Suppressor macrophage treated with lipopolysaccharide for 1 hour (primary cell): ENCODE measurements at places on chromosomes 2 and 18.

DNA sequence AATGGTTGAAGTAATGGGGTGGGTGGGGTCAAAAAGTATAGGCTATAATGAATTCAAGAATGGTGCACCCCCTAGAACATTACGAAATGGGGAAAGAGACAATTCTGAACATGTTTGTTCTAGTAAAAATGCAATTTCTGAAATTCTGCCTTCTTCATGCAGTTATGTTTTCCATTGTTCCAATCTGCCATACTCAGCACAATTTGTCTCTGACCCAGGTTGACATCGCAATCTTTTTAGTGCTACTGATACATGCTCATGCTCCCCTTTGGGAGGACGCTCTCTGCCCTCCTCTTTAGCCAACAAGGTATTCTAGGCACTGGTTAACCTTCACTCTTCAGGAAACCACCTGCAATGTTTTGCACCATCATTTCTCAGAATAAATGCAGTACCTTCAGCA is 1303.9 kb upstream of the PIK3C3 start:
- no peak for DNase-seq

DNA sequence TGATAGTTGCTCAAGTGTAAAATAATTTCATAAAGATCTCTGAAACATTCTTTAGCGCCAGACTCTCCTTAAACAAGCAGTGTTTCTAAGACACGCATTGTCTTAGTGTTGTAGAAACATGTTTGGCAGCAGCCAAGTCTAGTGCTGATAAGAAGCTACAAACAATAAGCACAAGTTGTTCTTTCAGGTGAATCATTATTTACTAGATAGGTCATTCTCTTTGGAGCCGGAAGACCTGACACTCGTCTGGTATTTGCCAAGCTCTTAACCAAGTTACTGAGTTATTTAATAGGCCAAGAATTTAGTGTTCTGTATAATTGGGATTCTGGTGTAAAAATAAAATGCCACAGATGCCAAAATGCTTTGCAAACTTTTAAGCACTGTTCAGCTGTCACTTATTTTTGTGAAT is 852.1 kb downstream of the CPS1 start:
- no peak for DNase-seq

- no peak for DNase-seq
Measured at GRCh38 chr18:37304012-37304680, 261.5 kb downstream of the CELF4 start.

GRCh38 chr2:119004602-119005001 is 62.6 kb downstream of the MARCO start:
- DNase-seq, result no peak

- DNase-seq, result no peak
Measured at GRCh38 chr18:212780-213179, 54.4 kb downstream of the USP14 start.

- no peak for DNase-seq
Measured at GRCh38 chr2:54310961-54311360, 54.9 kb upstream of the TSPYL6 start.

DNA sequence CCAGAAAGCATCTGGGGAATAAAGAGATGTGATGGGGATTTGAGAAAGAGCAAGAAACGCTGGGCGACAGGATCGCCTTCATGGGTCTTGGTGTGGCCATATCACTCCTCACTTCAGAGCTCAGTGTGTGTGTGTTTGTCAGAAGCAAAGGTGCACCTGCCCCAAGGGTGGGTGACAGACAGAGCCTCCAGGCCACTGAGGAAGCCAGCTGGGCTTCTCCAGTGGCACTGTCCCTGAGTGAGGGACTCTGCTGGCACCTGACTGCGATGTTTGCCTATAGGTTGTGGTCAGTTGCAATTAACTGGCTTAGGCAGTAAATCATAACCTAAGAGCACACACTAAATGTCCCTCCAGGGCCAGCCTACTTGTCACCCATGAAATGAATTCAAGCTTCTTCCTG is 23.5 kb upstream of the GNAL start:
- no peak for DNase-seq

- DNase-seq, result no peak
Measured at GRCh38 chr2:55565613-55566012, 46.1 kb downstream of the CFAP36 start.

GRCh38 chr2:168536925-168537466 is 80.9 kb downstream of the CERS6 start:
- DNase-seq, result no peak

DNA sequence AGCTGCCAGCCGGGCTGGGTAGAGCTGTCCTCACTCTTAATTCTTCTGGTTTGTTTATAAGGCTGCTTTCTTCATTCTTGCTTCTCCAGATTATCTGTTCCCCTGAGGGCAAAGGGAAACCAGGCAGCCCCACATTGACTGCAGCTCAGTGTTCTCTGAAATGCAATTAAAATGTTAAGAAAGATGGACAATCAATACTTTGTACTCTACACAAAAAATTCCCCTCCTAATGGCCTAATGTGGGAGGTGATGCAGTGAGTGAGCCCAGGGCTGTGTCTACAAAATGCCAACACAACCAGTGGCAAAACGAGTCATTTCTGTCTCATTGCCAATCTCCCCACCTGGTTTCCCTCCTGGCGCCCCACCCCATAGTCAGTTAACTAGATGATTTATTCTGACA is 541.7 kb upstream of the RAB6C start:
- no peak for DNase-seq

GRCh38 chr2:174300114-174300513 is 34.6 kb upstream of the SP9 start:
- no peak for DNase-seq

GRCh38 chr2:98643496-98644100 is 35.2 kb downstream of the UNC50 start:
- no peak for DNase-seq

DNA sequence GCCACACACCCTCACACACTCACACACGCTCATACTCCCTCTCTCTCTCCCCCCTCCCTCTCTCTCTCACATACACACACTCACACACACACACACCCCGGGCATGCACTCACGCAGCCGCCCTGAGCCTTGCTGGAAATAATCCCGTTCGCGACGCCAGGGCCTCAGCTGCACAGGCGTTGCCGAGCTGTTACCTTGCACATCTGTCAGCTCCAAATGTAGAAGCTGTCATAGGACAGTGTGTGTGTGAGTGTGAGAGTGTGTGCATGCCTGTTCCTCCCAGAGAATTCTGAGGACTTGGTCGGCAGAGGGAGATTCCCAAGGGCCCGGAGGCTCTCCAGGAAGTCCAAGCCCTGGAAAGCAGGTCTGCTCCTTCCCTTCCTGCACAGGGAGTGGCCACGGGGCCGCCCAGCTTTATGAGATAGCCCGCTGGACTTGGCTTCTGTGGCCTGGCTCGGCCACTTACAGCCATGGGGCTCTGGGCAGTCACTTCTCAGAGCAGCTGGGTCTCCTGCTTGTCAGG is 8.6 kb downstream of the SPR start:
- no peak for DNase-seq

DNA sequence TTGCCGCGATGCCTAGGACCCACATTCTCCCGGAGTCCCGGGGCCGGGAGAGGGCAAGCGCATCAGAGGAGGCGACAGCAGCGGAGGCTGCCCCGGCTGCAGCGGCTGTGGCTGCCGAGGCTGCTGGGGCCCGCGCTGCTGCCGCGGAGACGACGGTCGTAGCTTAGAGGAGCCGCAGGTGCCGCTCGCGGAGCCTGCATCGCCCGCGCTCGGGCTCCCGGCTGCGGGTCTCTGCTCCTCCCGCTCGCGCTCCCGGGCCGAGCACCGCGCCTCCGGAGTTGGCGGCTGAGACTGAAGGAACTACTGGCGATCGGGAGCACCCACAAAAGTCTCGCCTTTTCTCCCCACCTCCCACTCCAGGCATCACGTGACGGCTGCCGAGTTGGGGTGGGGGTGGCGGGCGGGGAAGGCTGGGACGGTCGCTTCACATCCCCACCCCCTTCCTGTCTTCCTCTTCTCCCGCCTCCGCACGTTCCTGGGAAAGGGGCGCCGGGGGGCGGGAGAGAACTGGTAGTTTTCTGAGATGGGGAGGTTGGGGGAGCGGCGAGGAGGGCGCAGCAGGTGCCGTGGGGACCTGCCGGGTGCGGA is at the start of gene LYPD1:
LYPD1 (minus strand) TSS at position 298 of the 588 bp plus-strand sequence; CDS start at position 25, 273 bp downstream.
- DNase-seq, result no peak

DNA sequence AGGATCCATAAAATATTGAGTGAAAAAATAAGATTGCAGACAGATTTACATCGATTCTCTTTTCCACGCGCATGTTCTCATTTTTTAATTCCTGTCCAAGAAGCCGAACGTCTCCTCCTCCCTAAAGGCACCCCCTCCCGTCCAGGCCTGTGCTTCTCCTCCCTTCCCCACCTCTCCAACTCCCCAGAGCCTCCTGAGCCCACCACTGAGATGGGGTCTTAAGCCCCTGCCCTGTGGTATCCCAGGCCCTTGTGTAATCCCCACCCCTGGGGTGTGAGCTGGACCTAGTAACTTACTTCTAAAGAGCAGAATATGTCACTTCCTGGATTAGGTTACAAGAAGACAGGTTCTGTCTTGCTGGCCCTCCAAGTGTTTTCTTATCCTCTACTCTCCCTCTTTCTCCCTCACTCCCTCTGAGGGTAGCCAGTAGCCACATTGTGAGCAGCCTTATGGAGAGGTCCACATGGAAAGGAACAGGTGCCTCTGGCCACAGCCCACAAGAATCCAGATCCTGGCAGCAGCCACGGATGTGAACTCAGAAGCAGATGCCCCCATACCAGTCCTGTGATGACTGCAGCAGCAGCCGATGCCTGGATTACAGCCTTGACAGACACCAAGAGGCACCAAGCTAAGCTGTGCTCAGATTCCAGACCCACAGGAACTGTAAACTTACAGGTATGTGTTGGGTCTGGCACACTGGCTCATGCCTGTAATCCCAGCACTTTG is 39.6 kb upstream of the OTOS start:
- no peak for DNase-seq

- DNase-seq, result no peak
Measured at GRCh38 chr2:46548521-46549144, 69.3 kb downstream of the TMEM247 start.

- DNase-seq, result no peak
Measured at GRCh38 chr18:9943311-9943710, 29.5 kb downstream of the VAPA start.

DNA sequence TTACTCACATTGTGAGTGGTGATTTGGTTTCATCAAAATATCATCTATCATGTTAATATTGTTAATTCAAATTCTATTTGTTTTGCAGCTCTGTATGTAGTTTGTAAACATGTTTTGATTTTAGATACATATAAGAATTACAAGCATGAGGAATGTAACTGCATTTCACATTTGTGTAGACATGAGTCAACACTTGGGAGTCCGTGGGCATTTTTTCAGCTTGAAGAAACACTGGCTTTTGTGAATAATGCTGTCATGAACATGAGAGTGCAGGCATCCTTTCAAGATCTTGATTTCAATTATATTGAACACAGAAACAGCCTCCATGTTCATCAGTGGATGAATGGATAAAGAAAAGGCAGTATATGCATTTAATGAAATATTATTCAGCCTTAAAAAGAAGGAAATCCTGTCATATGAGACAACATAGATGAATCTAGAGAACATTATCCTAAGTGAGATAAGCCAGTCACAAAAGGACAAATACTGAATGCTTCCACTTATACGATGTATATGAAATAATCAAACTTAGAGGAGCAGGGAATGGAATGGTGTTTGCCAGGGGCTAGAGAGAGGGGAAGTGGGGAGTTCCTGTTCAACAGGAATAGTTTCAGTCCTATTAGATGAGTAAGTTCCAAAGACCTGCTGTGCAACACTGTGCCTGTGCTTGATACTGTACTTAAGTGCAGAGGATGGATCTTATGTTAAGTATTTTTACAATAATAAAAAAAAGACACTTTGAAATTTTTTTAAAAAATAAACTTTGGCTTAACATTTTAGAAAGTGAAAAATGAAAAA is 194.9 kb downstream of the LRATD1 start:
- no peak for DNase-seq

- DNase-seq, result no peak
Measured at GRCh38 chr2:179037807-179038206, 12.1 kb downstream of the CCDC141 start.

GRCh38 chr18:50405582-50406271 is 30.9 kb downstream of the SKA1 start:
- DNase-seq, result no peak

- DNase-seq, result peak; percentile 49
Measured at GRCh38 chr2:233384015-233384414, 29.7 kb downstream of the DGKD start.

GRCh38 chr18:57900906-57901435 is 97.9 kb upstream of the ATP8B1 start:
- DNase-seq, result no peak

GRCh38 chr2:233689031-233689430 is 3.7 kb upstream of the UGT1A6 start:
- no peak for DNase-seq

- DNase-seq, result no peak
Measured at GRCh38 chr2:145289946-145290345, 770.0 kb upstream of the ZEB2 start.

GRCh38 chr2:15074751-15075700 is 442.5 kb downstream of the LRATD1 start:
- DNase-seq, result no peak

GRCh38 chr2:190765386-190766173 is 115.0 kb upstream of the GLS start:
- DNase-seq, result no peak

- no peak for DNase-seq
Measured at GRCh38 chr2:239793836-239794235, 231.3 kb downstream of the NDUFA10 start.

DNA sequence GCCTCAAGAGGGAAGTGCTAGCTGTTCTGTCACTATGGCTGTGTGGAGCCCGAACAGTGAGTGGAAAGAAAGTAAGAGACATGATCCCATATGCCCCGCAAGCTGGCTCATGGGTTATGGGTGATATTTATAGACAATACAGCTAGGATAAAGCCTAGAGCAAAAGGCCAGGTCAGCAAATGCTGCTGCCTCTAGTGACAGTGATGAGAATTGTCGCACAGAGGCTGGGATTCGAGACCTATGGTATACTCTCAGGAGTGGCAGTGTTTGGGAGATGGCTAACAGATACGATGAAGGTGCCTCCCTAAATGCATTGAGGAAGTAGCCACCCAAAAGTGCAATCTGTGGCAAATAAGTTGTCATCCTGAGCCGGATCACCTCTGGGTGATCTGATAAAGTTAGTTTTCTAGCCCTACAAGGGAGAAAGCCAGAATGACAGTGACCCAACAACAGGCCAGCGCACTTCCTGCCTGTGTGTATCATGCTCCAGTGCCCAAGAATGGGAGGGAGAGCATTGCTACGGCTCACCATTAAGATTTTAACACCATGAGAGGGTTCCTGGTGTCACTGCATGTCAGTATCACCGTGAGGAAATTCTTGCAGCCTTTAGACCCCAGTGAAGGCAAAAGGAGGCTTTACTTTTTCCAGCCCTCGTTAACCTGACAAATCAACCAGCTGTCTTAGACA is 92.2 kb upstream of the TGFA start:
- no peak for DNase-seq

DNA sequence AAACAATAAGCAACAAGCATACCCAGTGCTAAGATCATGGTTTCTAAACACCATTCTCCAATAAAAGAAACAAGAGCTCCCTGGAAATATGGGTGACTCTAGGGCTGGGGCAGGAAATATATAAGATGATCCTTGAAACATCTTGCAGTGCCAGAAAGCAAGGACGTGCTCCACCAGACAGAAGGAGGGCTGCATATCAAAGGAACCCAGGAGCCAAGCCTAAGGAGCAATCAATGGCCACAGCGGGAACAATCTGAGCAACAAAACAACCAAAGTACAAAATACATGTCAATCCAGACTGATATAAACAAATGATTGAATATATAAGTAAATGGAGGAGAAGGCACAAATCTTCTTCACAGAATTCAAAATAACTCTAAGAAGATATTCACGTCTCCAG is 10.1 kb downstream of the SPIRE1 start:
- no peak for DNase-seq
